ENCODE measurements at places on chromosomes 2 and 18.

DNA sequence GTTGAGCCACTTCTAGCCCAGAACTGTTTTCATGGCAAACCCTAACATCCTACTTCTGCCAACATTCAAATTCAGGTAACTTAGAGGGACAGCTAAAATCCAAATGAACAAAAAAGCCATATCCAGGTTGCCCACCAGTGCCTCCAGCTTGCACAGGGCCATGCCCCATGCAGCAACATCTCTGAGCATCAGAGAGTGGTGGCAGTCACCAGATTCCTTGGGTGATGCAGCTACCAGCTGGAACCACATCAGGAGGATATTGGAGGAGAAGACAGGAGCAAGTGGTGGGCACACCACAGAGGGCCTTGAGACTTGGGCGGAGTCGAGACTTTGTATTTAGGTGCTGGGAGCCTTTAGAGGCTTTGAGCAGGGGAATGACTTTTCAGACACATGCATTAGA lies 50.5 kb downstream of the SDC1 start:
- DNase-seq = no peak

GRCh38 chr2:100611079-100612029 lies 48.6 kb downstream of the PDCL3 start:
- no peak for DNase-seq

- no peak for DNase-seq
These were observed 1.0 kb downstream of the PSTPIP2 start for GRCh38 chr18:46070815-46071652.

- DNase-seq = no peak
These were observed 130.4 kb upstream of the NDUFV2 start for GRCh38 chr18:8972116-8972515.

GRCh38 chr18:48099481-48100164 lies 169.2 kb upstream of the SMAD2 start:
- no peak for DNase-seq

- no peak for DNase-seq
These were observed 1.4 kb downstream of the NOL4 start for GRCh38 chr18:34223164-34223892.

GRCh38 chr2:233974530-233975071 lies 57.4 kb downstream of the TRPM8 start:
- peak; percentile 31 for DNase-seq

GRCh38 chr18:58303363-58303762 lies 259.3 kb downstream of the NEDD4L start:
- DNase-seq = no peak

- no peak for DNase-seq
These were observed 313.2 kb upstream of the ZEB2 start for GRCh38 chr2:144833075-144833637.

DNA sequence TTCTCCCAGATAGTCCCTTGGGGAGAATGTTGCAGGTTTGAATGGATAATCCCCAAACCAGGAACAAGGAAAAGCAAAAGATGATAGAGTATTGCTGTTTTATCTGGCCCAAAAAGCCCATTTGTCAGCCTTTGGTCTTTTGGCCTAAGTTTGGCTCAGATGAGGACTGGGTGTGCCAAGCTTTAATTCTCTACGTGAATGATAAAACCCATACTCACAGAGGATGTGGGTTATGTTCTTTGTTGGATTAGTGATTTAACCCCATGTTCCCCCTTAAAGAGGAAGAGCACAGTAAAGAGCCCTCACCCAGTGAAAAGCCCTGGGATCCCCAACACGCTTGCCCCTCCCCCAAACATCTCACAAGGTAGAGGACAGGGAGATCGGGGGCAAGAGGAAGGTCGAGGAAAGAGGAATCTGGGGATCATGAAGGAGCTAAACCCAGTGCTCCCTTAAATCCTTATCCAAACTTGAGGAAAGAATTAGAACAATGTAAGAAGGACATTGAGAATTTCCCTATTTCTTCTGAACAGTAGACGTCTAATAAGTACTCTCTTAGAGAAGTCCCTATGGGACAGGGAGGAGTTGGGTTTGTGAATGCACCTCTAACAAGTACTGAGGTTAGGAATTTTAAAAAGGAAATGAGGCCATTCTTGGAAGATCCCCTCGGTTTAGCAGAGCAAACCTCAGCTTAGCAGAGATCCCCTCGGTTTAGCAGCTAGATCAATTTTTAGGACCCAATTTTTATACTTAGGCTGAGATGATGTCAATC lies 105.0 kb downstream of the HIBCH start:
- no peak for DNase-seq

GRCh38 chr2:9356261-9356660 lies 67.1 kb downstream of the ITGB1BP1 start:
- DNase-seq = no peak

- DNase-seq = no peak
These were observed 83.8 kb downstream of the MBD2 start for GRCh38 chr18:54140641-54141040.

DNA sequence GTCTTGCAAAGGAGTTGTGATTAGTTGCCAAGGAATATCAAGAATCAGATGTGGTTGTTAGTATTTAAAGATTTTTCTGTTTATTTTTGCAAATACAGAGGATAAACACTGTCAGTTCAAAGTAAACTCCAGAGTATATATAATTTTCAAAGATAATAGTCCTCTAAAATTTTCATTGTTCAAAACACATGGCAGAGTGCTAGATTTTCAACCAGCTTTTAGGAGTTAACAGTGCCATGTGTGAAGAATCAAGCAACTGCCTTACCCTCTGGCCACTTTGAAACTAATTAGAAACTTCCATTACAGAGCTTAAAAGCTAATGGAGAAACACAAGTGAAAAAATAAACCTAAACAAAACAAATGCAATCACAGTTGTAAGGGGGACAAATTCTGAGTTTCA lies 1605.6 kb upstream of the ZEB2 start:
- no peak for DNase-seq

- peak; percentile 9 for DNase-seq
These were observed 1354.5 kb upstream of the ZEB2 start for GRCh38 chr2:145874466-145874865.

GRCh38 chr18:2486426-2486825 lies 84.9 kb downstream of the METTL4 start:
- no peak for DNase-seq

- peak; percentile 41 for DNase-seq
These were observed 168.6 kb downstream of the SS18 start for GRCh38 chr18:25921677-25922421.

- DNase-seq = no peak
These were observed 28.2 kb upstream of the MCM6 start for GRCh38 chr2:135904341-135904989.

DNA sequence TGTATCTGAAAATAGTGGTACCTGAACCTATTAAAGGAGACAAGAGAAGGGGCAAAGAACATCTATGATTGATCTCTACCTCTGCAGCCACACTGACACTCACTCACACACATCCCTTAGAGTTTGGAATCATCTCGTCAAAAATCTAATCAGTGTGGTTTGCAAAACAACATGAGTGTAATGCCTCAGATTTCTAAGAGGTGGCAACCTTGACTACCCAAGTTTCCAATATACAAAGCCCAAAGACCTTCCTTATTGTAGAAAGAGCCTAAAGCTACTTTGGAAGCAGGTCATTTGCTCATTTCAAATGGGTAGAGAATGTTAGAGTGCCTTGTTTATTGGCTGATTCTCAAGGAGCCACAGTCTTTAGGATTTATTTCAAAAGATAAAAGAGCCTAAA lies 444.9 kb downstream of the ARHGAP15 start:
- DNase-seq = no peak

- DNase-seq = no peak
These were observed 414.8 kb upstream of the HS6ST1 start for GRCh38 chr2:128733450-128733849.

- no peak for DNase-seq
These were observed 188.9 kb downstream of the LTBP1 start for GRCh38 chr2:33135645-33136044.

DNA sequence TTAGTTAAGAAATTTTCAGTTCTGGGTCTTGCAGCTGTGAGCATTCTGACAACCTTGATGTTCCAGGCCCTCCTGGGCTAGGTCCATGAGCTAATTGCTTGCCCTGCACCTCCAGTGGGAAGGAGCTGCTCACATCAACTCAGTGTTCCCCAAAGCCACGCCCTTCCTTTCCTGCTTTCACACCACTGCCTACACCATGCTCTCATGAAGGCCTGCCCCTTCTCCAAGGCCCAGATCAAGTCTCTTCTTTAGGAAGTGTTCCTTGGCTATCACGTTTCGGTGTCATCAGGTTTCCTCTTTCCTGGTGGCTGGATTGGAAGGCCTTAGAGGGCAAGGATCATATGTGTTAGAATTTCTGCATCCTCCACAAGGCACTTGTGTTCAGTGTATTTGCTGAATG lies 18.8 kb downstream of the TMEM127 start:
- no peak for DNase-seq

GRCh38 chr18:78805840-78806239 lies 173.8 kb upstream of the SALL3 start:
- DNase-seq = no peak

DNA sequence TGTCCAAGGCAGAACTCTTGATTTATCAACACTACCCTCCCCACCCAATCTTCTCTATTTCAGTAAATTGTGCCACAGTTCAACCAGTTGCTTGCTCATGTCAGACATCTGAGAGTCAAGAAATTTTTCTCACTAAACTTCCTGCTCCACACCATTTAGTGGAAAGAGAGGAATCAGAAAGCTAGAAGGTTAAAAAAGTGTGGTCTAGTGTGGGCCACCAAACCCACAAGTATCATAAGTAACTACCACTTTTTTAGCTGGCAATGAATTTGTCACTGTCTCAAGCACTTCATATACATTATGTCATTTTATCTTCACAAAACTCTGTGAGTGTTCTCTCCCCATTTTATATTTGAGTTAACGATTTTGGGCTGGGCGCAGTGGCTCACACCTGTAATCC lies 16.6 kb upstream of the MSTN start:
- DNase-seq = no peak

- DNase-seq = peak; percentile 77
These were observed 163.1 kb upstream of the PID1 start for GRCh38 chr2:229434187-229434586.

Data from NCI-H460 (cell line).